ENCODE measurements at places on chromosomes 13 and 19.

- DNase-seq, result no peak
These were observed 404.2 kb downstream of the COG6 start for GRCh38 chr13:40059540-40060232.

DNA sequence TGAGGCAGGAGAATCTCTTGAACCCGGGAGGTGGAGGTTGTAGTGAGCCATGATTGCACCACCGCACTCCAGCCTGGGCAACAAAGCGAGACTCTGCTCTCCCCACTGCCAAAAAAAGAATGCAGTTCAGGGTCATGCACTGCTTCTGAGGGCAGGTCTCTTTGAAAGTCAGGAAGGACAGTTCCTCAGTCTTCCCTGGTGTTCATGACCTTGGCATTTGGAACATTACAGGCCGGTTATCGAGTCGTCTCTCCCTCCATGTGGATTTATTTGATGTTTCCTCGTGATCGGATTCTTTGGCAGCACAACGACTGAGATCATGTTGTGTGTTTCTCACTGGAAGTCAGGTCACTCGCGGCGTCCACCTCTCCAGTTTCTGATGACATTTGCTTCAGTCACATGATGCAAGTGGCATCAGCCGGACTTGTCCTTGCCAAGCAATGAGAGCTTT is 17.2 kb downstream of the FGF21 start:
- no peak for DNase-seq

DNA sequence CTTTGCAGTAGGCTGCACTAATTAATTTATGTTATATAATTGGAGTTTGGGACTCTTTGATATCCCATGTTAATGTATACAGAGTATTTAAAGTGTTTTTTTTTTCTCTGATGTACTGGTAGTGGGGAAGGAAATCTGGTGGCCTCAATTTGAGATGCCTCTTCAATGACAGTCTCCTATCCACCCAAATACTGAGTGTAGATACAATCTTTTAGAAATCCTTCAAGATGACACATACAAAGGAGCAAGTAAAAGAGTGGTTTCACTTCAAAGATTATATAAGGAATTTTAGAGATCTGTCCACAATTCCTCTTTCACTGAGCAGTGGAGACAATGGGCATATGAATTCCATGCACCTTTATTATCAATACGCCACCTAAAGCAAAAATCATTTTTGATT is 15.1 kb downstream of the NALCN start:
- no peak for DNase-seq

GRCh38 chr19:44954278-44954648 is 917 bp upstream of the CLPTM1 start:
- DNase-seq, result no peak

DNA sequence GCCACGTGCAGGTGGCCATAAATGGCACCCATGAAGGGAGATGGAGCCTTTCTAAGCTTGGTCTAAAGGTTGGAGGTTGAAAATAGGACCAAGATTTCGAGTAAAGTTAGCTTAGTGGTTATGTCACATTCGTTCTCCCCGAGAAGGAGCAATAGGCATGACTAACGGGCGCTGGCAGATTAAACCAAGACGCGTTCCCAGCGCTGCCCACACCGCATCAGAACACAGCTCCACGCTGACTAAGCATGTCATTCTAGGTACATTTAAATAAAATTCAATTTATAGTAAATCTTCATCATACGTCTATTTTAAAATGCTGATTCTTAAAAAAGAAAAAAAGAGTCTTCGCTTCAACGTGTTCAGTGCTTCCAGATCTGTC is 95.0 kb upstream of the IRS2 start:
- no peak for DNase-seq

GRCh38 chr19:46195104-46195503 is 34.4 kb upstream of the IGFL1 start:
- DNase-seq, result no peak

GRCh38 chr13:25493931-25494640 is 122.3 kb downstream of the ATP8A2 start:
- no peak for DNase-seq

GRCh38 chr19:4354897-4355296 is 11.5 kb downstream of the MPND start:
- DNase-seq, result no peak

- no peak for DNase-seq
These were observed 50.1 kb downstream of the PCCA start for GRCh38 chr13:100138859-100139491.
